ENCODE measurements at places on chromosomes 13 and 19. TPM values are rescaled to one million over a fixed set of nuclear protein-coding genes. Genes with fewer than 3 reads are reported as not detected.

Gene ACP7
- total RNA-seq = not detected

Gene KLK11
- total RNA-seq = not detected

Gene OR7A17
- not detected for total RNA-seq

Gene ZNF540
- 5.4 TPM for total RNA-seq

Gene ZIC2
- total RNA-seq = not detected

Gene MATK
- 0.47 TPM for total RNA-seq

Gene CGB3
- not detected for total RNA-seq

Gene PLVAP
- 85.4 TPM for total RNA-seq

Gene ERCC5
- 65.4 TPM for total RNA-seq

Gene AMH
- 0.23 TPM for total RNA-seq

Gene CPT1C
- 2.0 TPM for total RNA-seq

Gene CEACAM21
- total RNA-seq = 4.3 TPM

Gene MISP3
- total RNA-seq = 2.7 TPM

Gene ZNF723
- not detected for total RNA-seq

Gene IL27RA
- 2.2 TPM for total RNA-seq

Gene OR7C1
- not detected for total RNA-seq

Gene EHD2
- 149 TPM for total RNA-seq

Gene MAP4K1
- 16.1 TPM for total RNA-seq

Gene TOMM40
- total RNA-seq = 41.2 TPM

Gene NUDT15
- 6.1 TPM for total RNA-seq

Gene NLRP5
- total RNA-seq = not detected

Gene SPPL2B
- 30.7 TPM for total RNA-seq

Gene FAM124A
- total RNA-seq = 14.9 TPM

Gene MIR17HG
- 0.46 TPM for total RNA-seq
